Myometrial cell (primary cell): ENCODE measurements at places on chromosomes 1 and 21. TPM values are rescaled to one million over a fixed set of nuclear protein-coding genes. Genes with fewer than 3 reads are reported as not detected.

GNG4 gene
- 0.86 and 7.6 TPM in 2 replicates for total RNA-seq

OR2L2 gene
- not detected in 2 replicates for total RNA-seq

RAB3B gene
- 9.2 and 12.9 TPM in 2 replicates for total RNA-seq

PLXNA2 gene
- 5.5 and 9.4 TPM in 2 replicates for total RNA-seq

KRTAP7-1 gene
- total RNA-seq, result not detected in 2 replicates

CFHR3 gene
- not detected in 2 replicates for total RNA-seq
